ENCODE measurements at places on chromosomes 1 and 21.

GRCh38 chr1:56400526-56400925 is 178.8 kb downstream of the PLPP3 start:
- DNase-seq: no peak

DNA sequence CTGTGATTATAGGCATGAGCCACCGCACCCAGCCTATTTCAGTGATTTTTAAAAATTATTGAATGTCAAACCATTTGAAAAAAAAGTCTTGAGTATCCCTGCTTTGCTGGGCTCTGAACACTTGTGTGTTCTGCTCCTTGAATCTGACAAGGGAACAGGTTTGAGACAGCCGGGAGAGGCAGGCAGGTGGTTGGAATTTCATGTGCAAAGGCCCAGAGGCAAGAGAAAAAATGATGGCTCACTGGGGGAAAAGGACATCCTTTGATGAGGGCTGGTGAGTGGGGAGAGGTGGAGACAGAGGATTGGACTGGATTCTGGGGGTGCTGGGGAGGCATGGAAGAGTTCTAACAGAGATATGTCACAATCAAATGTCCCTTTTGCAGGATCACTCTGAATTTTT is 13.1 kb upstream of the WASF2 start:
- no peak for DNase-seq

DNA sequence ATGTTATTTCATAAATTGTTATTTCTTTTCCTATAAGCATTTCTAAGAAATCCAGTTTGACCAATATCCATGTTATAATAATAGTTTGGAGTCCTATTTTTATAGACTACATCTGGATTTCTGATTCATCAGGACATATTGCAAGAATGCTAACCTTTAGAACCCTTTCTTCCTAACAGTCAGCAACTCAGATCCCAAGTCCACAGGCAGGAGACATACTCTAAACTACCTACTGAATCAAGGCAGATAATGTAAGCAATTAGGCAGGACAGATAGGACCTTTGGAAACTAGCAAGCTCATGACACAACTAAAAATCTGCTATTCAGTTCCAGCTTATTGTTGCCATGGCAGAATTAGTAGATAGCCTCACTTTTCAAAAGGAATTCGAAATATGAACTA is 104.1 kb downstream of the DENND1B start:
- DNase-seq: no peak

- no peak for DNase-seq
These were observed 16.5 kb downstream of the SOD1 start for GRCh38 chr21:31675960-31676359.

- no peak for DNase-seq
These were observed 2.1 kb downstream of the PFKL start for GRCh38 chr21:44301961-44302406.

DNA sequence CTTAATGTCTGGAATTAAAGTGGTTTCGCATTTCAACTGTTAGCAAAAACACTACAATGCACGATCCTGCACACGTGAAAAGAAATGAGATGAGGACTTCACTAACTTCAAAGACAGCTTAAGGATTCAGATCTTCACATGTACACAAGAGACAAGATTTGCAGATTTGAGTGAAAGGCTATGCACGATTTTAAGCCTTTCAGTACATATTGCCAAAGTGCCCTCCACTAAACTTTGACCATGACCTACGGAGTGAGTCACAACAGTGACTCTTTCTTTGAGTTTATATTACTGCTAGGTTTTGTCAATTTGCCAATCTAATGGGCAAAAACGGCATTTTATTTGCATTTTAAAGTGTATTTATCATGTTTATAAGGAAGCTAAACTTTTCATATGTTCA is 41.2 kb upstream of the CR1L start:
- DNase-seq: no peak

GRCh38 chr1:117985973-117986372 is 56.4 kb downstream of the WDR3 start:
- no peak for DNase-seq
